ENCODE measurements at places on chromosomes 2 and 18.
A peak's percentile ranks its signal among the peaks of the same experiment; 100 is the strongest.

DNA sequence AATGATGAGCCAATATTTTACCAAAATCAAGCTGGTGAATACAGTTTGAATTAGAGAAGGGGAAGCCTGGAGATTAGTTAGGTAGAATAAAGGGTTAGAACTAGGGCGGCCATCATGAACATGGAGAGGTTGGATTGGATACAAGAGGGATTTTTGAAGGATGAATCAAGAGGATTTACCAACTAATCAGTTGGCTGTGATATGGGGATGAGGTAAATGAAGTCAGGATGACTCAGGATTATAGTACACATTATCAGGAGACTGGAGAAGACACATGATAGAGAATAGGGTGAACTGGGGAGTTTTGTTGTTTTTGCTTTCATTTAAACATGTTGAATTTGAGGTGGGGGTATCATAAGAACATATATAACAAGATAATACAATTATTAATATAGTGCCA lies 73.8 kb upstream of the PROKR1 start:
- no peak for DNase-seq

- no peak for DNase-seq
Observed at GRCh38 chr18:62741118-62741566, 25.8 kb downstream of the PHLPP1 start.

GRCh38 chr2:219289537-219290361 lies 10.6 kb downstream of the DNAJB2 start:
- no peak for DNase-seq

DNA sequence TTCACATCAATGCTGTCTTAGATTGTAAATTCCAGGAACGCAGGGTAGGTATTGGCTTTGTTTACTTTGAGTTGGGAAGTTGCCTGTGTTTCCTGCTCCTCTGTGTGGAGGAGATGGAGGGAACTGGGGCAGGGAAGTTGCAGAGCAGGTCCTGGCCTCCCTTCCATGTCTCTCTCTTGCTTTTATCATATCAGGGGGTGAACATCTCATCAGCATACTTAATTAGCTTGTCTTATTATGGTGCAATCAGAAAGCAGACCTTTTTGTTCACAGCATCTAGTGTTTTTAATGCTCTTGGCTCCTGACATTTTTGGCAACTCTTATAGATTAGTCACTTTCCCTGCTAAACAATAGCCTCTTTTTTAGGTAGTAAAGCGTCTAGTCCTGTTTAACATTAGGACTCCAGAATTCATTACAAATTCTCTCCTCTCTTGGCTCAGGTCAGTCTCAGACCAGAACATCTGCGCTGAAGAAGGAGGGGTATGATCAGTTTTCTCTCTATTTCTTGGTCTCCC lies 11.5 kb upstream of the DIPK1C start:
- DNase-seq, result no peak

- DNase-seq, result no peak
Observed at GRCh38 chr2:33380719-33381118, 95.7 kb upstream of the RASGRP3 start.

GRCh38 chr2:60213865-60214625 lies 339.4 kb downstream of the BCL11A start:
- no peak for DNase-seq

DNA sequence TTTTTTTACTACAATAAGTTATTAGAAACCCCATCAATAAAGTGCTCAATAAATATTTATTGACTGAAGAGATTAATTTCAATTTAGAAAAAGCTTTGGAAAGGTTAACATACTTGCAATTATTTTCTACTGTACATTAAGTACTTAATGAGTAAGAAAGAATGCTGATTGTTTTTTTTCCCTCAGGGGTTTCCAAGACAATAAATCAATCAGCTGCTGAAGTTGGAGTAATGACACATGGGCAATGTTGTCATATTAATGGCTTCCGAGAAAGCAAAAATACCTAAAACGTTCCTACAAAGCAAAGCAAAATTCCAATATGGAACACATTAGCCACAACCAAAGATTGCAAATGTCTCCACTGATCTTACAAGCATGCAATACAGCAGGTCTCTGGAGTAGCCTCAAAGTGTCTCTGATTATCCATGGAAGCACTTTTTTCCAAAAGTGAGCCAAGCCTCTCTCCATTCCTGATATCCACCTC lies 66.7 kb downstream of the ZC3H6 start:
- DNase-seq, result no peak

GRCh38 chr2:2717406-2717805 lies 386.3 kb upstream of the MYT1L start:
- DNase-seq, result no peak

DNA sequence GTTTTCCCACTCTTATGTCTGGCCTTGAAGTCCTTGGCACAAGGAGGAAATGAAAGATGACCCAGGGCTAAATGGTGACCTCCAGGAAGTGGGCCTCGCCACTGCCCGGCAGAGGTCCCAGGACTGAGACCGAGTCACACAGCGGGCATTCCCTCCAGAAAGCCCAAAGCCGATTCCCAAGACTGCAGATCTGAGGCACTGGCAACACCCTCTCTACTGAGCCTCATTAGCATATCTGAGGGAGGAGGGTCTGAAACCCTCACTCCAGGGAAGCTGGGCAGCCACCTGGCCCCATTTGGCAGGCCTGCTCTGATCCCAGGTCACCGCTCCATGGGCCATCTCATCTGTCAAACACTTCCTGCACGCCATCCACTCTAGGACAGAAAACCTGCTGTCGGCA lies 29.1 kb downstream of the FAM178B start:
- DNase-seq, result no peak

DNA sequence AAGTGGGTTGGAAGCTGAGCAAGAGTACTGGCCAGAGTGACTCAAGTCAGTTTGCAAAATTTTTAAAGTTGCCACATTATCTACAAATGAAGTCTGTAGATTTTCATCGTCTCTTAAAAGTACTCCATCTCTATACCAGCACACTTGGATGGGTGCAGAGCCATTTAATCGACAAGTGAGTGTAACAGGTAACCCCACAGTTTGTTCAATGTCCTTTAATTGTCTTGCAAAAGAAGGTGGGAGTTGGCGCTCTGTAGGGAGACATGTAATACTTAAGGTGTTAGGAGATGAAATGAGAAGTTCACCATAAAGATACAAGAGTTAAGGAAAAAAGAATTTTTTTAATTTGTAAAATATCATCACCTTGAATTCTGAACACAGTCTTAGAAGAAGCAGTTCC lies 84.9 kb downstream of the TTN start:
- no peak for DNase-seq

GRCh38 chr18:42437646-42438045 lies 482.6 kb downstream of the PIK3C3 start:
- DNase-seq, result no peak

DNA sequence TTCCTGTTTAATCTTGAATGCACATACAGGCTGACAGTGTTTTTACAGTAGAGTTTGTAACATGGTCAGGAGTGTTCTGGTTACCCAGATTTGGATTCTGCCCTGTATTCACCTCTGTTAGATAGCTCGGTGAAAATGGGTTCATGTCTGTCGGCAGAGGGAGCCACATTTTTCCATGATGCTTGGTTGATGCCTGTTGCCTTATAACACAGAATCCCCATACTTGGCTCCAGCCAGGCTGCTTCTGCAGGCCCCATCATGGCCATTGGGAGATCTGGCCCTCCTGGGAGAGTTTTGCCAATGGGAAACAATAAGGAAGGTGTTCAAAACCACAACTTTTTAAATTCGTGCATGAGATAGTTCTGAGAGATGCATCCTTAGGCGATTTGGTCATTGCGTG lies 78.1 kb downstream of the WDSUB1 start:
- DNase-seq, result no peak

GRCh38 chr2:230989731-230990130 lies 6.2 kb upstream of the SPATA3 start:
- DNase-seq, result no peak

GRCh38 chr18:3451183-3451988 lies 1.4 kb downstream of the TGIF1 start:
- DNase-seq, result peak; percentile 27

DNA sequence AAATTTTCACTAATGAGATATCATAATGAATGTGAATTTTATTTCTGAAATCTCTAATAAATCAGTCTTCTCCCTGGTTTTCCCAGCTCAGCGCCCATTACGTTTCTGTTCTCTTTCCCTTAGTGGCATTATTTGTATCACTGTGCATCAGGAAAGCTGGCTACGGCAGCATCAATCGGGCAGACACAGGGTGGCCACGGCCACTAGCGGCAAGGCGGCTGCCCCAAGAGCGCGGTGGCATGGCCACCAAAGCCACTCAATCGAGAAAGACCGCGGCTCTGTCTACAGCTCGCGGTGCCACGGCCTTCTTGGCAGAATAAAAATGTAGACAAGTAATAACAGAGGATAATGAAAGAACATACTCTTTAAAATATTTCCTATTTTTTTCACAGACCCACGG lies 168.0 kb downstream of the RPIA start:
- DNase-seq, result no peak

DNA sequence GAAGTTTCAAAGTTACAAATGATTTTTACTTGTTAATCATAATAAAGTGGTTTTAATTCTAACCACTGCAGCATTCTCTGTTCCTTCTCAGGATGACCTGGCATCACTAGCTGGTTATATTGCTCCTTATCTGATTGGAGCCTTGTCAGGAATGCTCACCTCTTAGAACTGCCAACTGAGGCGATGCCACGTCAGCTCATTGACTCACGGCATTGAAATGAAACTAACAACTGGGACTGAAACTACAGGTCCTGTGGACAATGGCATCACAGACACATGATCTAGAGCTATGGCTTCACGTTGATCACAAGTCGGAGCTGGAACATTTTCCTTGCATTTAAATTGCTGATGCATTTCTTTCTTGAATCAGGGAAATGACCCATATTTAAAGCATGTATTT lies 54.9 kb upstream of the MAP2 start:
- DNase-seq, result no peak

DNA sequence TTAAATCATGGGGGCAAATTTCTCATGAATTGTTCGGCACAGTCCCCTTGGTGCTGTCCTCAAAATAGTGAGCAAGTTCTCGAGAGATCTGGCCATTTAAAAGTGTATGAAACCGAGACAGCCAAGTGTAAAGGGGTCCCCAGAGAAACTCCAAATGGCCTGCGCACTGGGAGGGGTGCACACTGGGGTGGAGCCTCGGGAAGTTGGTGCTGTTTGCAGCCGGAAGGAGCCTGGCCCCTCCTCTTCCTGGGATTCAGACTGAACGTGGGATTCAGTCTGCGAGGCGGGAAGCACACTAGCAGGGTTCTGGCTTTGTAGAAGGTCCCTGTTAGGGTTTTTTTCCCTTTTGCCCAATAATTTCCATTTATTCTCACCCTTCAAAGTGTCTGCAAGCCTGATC lies 48.8 kb downstream of the RABL2A start:
- no peak for DNase-seq

DNA sequence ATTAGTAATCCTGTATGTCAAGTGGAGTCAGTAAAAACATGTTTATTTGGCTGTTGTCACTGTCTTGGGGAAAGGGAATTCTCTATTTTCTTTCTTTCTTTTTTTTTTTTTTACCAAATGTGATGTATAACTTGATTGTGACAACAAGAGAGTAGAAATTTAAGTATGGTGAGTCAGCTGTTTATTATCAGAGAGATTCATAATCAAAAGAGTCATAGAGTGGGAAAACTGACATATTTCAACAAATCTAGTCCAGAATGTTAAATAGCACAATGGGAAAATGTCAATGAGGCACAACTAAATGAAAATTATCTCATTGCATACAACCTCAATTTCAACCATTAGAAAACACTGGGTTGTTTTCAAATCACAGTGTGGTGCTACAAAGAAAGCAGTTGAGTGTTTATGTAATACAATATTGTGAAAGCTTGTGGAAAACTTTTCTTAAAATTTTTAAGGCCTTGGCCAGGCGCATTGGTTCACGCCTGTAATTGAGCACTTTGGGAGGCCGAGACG lies 111.9 kb upstream of the DTNA start:
- DNase-seq, result no peak

DNA sequence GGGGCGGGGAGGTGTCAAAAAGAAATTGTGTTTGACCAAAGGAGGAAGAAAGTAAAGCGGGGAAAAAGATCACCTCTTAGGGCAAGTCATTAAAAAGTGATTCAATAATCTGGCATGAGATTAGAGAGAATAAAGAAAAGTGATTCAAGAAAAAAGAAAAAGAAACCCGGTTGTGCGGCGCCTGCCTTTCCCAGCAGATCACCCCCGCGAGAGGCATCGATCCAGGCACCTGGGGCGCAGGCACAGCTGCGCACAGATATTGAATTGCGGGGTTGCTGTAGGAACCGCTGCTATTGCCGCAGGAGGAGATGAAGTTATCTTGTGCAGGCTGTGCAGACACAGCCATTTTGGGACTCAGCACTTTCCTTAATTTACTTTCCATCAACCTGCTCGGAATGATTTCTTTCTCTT lies 71.2 kb downstream of the PLB1 start:
- peak; percentile 32 for DNase-seq

DNA sequence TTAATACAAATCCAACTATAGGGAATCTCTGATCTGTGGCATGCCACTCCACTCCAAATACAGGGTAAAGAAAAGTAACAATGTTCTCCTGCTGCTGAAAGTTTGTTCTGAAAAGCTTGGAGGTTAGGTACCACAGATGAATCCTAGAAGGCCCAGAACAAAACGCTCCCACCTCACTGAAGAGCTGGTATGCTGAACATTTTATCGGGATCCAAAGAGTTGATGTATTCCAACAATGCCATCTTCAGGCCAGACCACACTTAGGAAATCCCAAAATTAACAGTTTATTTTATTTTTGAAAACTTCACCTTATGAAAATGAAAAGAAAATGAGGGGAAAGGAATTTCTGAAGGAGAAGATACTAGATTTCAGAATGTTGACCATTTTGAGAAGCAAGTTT lies 145.1 kb upstream of the CDH19 start:
- DNase-seq, result no peak

DNA sequence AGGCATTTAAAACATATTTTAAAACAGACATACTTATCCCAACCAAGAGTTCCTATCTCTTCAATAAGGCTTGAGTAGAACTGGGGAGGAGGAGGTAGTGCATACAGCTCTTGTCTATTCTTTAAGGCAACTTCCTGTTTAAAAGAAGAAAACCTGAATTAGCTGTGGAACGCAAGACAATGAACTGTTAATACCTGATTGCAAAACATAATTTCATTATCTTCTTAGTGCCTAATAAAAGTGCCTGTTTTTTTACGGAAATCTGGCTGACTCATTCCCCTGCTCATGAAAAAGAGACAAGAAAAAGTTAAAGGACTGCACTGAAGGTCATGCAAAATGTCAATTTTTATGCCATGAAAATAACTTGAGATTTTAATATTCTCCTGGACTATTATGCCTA lies 19.2 kb downstream of the FANCL start:
- no peak for DNase-seq

DNA sequence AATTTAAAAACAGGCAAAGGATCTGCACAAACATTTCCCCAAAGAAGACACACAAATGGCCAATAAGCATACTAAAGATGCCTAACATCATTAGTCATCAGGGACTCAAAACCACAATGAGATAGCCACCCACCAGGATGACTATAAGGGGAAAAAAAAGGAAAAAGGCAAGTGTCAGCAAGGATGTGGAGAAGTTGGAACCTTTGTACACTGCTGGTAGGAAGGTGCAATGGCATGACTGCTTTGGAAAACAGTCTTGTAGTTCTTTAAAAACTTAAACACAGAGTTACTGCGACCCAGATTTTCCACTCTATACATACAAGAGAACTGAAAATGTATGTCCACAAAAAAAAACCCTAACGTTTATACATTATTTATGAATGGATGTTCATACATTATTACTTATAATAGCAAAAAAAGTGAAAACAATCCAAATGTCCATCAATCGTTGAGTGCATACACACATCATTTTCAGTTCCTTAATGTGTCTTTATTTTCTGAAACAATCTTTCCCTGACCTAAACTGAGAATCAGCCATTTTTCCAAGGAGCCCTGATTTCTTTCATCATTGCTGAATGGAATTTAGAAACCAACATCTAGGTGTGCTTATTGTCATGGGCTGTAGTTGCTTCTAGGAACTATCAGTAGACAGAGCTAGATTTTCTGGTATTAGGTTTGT lies 64.7 kb upstream of the TLK1 start:
- no peak for DNase-seq
